ENCODE measurements at places on chromosomes 4 and X.
A peak's percentile ranks its signal among the peaks of the same experiment; 100 is the strongest.

GRCh38 chr4:4719436-4719835, 140.0 kb upstream of the MSX1 start:
- no peak for ATAC-seq

GRCh38 chrX:153864561-153865320, 21.2 kb downstream of the L1CAM start:
- ATAC-seq: no peak

- no peak for ATAC-seq
Measured at GRCh38 chr4:128951316-128951715, 141.8 kb downstream of the JADE1 start.

DNA sequence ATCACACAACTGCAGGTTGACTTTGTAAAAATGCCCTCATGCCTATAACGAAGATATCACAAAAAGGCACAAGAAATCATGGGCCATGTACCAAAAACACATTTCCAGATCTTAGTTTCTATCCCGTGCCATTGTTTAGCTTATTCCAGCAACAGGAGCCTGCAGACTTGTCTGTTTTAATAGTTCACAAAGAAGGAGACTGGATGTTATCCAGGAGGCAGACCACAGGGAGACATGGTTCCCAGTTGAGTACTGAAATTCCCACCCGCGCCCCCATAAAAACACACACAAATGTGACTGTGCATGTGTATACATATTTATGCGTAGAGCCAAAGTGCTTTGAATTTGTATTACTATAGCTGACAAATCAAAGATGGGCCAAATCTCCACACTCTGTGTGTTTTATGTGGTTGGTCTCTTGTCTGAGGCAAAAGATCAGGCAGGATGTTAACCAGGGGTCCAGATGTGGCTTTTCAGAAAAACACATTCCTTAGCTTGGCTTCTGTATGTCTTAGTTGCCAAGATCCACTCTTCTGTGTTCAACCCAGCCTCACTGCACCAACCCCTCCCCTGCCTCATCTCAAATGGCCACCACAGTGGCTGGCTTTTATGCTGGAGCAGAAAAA, 469.2 kb upstream of the DIPK2B start:
- no peak for ATAC-seq

DNA sequence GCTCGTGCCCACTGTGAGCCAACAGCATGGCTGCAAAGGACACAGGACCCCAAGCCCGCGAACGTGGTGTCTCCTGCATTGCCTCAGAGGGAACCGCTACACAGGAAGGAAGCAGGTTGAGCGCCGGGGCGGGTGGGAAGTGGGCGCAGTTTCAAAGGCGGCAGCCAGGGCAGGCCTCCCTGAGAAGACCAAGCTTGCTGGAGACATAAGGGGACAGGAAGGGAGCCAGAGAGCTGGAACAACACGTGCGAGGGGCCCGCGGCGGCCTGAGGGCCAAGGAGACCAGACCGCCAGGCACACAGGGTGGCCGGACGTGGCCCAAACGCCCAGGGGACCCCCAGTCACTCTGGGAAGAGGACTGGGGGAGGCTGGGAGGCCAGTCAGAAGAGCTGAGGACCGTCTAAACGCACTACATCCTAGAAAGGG, 32.0 kb downstream of the CTBP1 start:
- peak; percentile 68 for ATAC-seq

- ATAC-seq: no peak
Measured at GRCh38 chr4:83568062-83568461, 32.2 kb downstream of the GPAT3 start.

DNA sequence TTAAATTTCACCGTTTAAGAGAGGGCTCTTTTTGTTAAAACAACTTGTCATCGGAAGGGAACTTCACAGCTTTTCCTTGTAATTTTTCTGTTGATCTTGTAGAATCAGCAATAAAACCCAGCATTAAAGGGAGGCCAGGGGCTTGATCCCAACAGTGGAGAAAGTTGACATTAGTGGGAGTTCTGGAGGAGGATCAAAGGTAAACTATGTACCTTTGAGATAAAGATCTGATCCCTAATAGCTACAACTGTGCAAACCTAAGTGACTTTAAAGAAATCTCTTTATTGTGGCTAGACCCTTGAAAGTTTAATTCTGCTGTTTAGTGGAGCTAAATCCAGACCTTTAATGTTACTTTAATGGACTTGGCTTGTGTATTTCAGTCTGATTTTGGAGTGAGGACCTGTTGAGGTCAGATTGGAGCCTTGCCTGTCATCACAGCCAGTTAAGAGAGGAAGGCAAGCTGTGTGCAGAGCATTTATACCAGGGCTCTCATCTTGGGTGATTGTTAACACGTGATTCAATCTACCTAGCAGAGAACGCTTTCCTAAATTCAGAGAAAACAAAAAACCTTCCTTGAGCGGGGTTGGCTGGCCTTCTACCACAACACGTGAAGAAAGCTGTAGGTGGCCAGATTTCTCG, 1.7 kb downstream of the DOCK11 start:
- no peak for ATAC-seq

DNA sequence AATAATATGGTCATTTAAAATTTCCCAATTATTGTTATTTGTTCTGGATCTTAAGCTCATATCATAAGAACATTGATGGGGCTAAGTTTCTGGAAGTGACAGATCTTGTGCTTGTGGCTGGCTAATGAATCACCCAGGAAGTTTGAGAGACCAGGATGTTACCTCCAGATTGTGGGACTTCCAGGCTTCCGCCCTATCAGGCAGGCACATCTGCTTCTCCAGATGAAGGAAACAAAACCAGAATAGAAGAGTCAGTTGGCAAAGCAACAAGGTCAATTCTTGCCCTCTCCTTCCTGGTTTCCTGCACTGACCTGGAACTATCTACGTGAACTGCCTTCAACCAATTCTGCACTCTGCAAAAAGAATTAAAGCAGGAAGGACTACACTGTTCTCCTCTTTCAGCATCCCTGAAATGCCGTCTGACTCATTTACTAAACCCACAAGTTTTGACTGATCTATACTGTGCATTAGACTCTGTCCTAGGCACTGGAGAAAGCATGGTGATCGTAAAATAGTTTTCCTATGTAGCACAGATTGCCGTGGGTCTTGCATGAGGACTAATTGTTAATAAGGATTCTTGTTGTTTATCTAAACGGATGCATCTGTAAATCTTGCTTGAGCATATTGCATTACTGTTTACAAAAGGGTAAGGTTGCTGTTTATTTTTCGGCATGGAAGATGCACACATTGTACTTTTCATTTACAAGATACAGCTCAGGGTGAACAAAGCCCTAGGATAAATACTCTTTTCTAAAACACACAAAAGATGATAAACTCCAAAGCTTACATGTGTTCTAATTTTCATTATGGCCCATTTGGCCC, 74.6 kb downstream of the AMELX start:
- no peak for ATAC-seq

GRCh38 chrX:44503560-44503959, 39.1 kb downstream of the FUNDC1 start:
- ATAC-seq: no peak

DNA sequence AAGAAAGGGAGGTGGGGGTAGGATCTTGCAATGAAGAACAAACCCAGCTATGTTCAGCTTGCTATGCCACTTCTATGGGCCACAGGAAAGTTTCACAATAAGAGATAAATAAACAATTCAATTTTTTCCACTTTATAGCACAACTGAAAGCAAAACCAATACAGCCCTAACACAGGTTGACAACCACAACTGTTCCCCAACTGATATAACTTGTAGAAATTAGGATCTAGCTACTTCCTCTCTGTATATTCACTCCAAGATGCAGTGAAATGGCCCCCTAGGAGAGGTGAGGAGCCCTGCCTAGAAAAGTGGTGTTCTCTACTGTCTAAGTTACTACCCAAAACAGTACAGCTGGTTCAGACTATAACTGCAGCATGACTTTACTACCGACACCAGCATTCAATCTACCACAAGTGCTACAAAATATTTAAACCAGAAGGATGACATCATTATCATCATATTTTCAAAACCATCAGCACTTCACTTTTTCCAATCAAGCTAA, 77.0 kb downstream of the FBXW7 start:
- ATAC-seq: peak; percentile 72

DNA sequence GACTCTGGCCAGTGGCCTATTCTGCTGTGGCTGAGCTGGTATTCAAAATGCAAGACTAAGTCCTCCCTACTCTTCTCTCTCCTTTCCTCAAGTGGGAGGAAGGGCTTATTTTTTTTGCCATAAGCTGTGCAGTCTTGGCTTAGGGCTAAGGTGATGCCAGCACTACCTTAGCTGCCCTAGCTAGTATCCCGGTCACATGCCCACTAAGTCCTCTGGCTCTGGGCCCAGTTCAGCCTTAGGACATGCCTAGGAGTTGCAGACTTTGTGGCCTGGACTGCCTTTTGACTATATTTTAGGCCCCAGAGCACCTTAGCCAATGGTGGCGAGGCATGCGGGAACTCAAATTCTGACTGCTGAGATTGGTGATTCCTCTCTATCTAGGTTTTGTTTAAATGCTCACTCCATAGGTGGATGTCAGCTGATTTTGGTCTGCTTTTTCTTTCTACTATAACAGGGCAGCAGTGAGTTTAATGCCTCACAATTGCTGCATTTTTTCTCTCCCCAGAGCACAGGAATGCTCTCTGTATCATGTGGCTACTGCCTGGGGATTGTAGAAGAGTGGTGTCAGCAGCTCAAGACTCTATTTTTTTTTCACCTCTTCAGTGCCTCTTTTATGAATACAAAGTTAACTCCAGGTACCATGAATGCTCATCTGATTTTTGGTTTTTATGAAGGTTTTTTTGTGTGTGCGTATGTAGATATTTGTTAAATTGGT, 472.9 kb upstream of the GRID2 start:
- ATAC-seq: no peak

DNA sequence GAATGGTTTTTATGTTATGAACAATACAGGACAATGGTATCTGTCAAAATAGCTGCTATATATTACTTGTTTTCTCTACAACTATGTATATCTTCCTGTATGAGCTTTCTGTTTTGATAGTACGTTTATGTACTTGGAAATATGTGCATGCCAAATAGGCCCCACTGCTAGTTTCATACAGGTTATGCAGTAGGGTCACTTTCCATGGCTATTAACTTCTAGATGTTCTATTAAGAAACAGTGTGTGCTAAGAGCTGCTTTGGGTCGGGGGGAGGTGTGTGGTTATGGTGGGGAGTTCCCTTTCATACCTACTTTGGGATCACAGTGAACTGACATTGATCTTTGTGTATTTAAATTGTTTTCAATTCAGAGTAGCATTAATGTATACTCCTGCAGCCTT, 30.9 kb downstream of the RBPJ start:
- ATAC-seq: no peak

GRCh38 chr4:48275247-48275646, 5.6 kb upstream of the TEC start:
- no peak for ATAC-seq

- peak; percentile 97 for ATAC-seq
Measured at GRCh38 chr4:2570551-2571222, 34.2 kb downstream of the FAM193A start.

DNA sequence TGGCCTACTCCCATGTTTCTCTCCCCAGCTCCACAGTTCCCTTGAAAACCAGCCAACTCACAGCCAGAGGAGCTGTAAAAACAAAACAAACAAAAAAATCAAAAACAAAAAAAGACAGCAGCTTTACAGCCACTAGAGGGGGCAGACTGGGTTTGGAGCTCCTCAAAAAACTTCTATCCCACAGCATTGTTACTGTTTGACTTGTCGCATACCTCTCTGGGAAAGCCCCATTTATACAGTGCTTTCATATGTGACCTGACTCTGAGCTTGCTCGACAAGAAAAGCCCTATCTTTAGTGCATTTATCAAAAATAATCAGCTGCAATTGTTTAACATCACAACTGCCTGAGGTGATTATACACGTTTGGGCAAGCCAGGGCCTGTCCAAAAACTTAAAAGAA, 21.6 kb downstream of the TSPAN6 start:
- ATAC-seq: peak; percentile 48

- ATAC-seq: no peak
Measured at GRCh38 chr4:25807102-25807728, 55.6 kb downstream of the SEL1L3 start.

DNA sequence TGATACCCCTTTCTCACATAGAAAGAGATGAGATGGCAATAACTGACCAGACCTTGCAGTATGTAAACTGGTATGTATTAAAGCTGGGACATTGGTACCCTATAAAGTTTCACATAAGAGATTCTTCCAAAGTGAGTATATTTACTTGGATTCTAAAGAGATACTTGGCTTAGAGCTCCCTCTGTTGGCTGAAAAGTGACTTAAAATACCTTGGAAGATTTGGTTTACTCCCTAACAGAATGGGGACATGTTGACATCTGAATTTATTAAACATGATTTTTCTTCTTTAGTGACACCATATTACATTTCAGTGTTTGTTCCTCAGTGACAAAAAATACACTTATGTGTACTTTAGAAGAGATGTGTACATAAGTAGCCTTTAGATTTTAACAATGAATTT, 47.9 kb upstream of the RGN start:
- ATAC-seq: no peak

GRCh38 chr4:821631-822030, 4.3 kb downstream of the CPLX1 start:
- no peak for ATAC-seq

Measured in activated CD4-positive, CD25-positive, alpha-beta regulatory T cell treated with anti-CD3 and anti-CD28 coated beads, Interleukin-2, amount 50 U/mL, for 24 hours (primary cell).